Sigmoid colon (tissue), 7 donors: ENCODE measurements at places on chromosomes 2 and 18. TPM values are rescaled to one million over a fixed set of nuclear protein-coding genes. Genes with fewer than 3 reads are reported as not detected.
A peak's percentile ranks its signal among the peaks of the same experiment; 100 is the strongest.

DNA sequence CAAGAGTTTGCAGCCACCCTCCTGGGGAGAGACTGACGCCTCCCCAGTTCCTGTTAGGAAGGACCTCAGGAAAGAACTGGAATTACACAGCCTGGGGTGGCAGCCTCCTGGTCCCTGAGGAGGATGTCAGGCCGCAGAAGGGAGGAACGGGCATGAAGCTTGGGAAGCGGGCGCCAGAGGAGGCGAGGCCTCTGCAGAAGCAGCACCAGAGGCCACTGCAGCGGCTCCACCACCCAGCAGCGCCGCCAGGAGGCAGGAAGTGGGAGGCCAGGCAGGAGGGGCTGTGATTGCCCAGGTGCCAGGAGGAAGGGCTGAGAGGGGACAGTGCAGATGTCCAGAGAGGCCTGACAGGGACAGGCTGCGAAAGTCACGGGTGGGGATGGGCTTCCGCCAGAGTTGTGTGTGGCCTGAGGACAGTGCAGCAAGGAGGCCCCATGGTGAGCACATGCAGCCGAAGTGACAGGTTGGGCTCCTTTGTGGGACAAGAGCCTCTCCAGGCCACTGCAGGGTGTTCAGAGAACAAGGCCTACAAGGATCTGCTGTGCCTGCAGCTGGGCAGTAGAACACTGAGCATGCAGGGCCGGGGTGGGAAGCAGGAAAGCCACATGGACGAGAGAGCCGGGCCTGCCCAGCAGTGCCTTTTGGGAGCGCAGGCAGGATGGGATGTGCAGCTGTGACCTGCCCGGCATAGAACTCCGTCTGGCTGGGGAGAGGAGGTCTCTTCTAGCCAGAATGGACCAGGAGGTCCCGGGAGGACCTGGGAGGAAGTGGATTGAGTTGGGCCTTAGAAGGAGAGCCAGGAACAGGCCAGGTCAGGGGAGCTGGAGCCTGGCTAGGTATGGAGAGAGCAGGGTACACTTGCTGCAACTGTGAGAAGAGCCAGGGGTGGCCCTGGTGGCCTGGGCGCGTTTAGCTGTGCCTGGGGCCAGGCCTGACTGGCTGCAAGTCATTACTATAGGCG, 39.1 kb upstream of the ALPP start:
- H3K4me1 ChIP-seq: no peaks in the 10 kb centered on the region
- no peaks in the 10 kb centered on the region for H3K36me3 ChIP-seq
- peak; percentile 56 for DNase-seq
- no peaks in the 10 kb centered on the region for H3K27me3 ChIP-seq

DNA sequence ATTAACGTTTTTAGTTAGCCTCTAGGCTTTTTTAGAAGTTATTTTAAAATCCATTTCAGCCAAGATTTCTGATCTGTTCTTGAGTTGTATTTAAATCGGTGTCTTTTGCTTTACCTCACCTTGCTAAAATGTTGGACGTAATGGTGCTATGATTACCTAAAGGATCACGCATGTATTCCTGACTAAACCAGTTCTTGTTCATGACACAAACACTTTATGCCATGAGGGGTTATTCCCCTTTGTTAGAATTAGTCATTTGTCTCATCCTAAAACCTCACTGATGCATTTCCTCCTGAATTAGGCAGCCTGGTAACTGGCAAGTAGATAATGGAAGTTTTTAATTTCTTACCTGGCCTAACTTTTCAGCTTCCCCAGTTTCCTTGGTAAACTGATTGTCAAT, 185.4 kb upstream of the TANK start:
- no peak for DNase-seq
- H3K27me3 ChIP-seq: no peaks in the 10 kb centered on the region
- H3K36me3 ChIP-seq: no peaks in the 10 kb centered on the region
- H3K4me3 ChIP-seq: no peak overlapping the region
- no peak overlapping the region for H3K27ac ChIP-seq
- H3K4me1 ChIP-seq: peaks cover 7% of the 10 kb centered on the region

- H3K4me1 ChIP-seq: no peaks in the 10 kb centered on the region
- H3K4me3 ChIP-seq: no peak overlapping the region
- H3K36me3 ChIP-seq: no peaks in the 10 kb centered on the region
- H3K27me3 ChIP-seq: no peaks in the 10 kb centered on the region
- no peak overlapping the region for H3K27ac ChIP-seq
- no peak for DNase-seq
These were observed 72.0 kb downstream of the DOCK10 start for GRCh38 chr2:224970311-224970710.

- peaks cover 16% of the 10 kb centered on the region for H3K4me1 ChIP-seq
- H3K4me3 ChIP-seq: peak overlapping the region; percentile 32
- H3K27me3 ChIP-seq: no peaks in the 10 kb centered on the region
- no peaks in the 10 kb centered on the region for H3K36me3 ChIP-seq
- peak overlapping the region; percentile 60 for H3K27ac ChIP-seq
- DNase-seq: peak; percentile 92
These were observed 38.3 kb upstream of the IL1R1 start for GRCh38 chr2:102103992-102104871.

DNA sequence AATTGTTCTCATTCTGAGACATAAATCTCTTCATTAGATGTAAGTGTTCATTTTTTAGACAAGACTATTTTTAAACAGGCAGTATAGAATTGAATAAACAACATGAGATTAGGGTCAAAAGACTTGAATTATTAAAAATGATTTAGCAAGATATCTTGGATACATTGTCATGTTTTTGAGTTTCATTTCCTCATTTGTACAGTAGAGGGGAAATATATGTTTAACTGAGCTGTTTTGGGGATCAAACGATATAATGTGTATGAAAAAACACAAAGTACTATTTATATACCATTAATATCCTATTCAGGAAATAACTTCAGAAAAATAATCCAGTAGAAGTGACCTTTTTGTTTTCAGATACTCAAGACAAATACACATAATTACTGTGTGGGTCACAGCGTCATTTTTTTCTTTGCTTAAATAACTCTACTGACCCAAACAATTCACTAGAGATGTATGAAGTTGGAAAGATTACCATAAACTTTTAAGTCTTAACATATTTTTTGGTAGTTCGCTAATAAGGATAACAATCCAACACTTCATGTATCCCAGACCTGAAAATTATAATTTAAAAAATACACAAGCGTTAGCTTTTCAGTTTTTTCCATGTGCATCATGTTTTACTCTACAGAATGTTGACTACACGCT, 896 bp upstream of the ASXL3 start:
- H3K4me1 ChIP-seq: peaks cover 7% of the 10 kb centered on the region
- no peak for DNase-seq
- H3K36me3 ChIP-seq: no peaks in the 10 kb centered on the region
- H3K27me3 ChIP-seq: no peaks in the 10 kb centered on the region
- H3K27ac ChIP-seq: peak overlapping the region; percentile 91

DNA sequence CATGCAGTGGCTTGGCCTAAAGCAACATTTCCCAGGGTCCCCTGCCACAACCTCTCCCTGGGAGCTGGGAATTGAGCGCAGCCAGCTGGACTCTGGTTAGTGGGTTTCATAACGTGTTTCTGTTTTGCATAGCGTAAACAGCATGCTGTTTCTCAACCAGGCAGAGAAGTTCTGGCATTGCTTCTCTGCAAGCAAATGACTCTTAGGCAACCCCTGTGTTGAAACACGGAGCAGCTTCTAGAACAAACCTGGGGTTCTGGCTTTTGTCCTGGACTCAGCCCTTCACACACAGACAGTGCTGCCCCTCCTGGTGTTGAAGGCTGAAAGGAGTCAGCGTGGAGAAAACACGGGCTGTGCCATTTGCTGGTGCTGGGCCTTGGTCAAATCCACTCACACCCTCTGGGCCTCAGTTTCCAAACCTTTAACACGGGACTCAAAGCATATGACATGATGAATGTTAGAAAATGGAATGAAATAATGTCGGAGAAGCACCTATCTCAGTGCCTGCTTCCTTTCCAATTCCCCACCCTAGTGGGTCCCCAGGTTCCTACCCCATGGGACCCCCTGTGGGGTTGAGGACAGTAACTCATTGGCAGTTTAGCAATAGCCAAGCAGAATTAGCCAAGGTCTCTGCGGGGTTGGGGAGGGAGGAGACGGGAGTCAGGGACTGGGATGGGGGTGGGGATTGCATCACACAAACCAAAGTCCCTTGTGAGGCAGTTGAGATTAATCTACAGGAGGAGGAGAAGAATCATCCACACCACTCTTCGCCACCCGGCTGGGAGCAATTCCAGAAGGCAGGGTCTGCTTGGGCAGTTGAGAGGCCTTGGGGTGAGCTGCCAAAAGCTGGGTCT, 30.2 kb upstream of the IL1R2 start:
- H3K4me3 ChIP-seq: no peak overlapping the region
- no peaks in the 10 kb centered on the region for H3K36me3 ChIP-seq
- peak; percentile 97 for DNase-seq
- peaks cover 23% of the 10 kb centered on the region for H3K4me1 ChIP-seq
- H3K27me3 ChIP-seq: no peaks in the 10 kb centered on the region

- H3K4me3 ChIP-seq: no peak overlapping the region
- no peaks in the 10 kb centered on the region for H3K36me3 ChIP-seq
- H3K27ac ChIP-seq: no peak overlapping the region
- peaks cover 65% of the 10 kb centered on the region for H3K4me1 ChIP-seq
- DNase-seq: no peak
These were observed 172.9 kb downstream of the FAM210A start for GRCh38 chr18:13553449-13553848.

DNA sequence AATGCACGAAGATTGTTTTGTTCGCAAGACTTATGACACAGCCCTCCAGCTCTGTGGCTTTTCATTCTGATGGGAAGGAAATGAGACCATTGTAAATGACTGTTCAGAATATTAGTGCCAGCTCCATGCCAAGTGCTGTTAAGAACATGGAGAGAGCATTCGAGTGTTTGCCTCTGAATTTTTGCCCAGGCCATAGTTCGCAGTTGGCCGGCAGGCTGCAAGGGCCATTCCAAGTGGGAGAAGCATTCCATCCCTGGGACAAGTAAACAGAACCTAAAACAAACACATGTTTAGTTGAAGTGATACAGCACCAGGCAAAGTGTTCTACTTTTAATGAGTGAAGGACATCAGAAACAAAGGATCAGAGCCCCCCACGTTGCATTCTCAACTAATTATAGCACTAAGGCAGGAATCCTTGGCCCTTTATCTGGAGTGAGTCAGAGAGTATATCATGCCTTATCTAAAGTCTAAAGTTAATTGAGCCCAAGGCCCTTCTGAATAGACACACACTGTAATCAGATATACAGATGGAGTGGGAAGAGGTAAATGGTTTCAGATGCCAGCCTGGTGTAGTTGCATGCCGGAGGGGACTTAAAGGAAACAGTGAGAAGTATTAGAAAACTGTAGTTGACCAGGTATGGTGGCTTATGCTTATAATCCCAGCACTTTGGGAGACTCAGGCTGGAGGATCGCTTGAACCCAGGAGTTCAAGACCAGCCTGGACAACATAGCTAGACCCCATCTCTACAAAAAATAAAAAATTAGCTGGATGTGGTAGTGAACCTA, 53.3 kb downstream of the NEDD4L start:
- no peak overlapping the region for H3K4me3 ChIP-seq
- no peak for DNase-seq
- H3K36me3 ChIP-seq: no peaks in the 10 kb centered on the region
- H3K27ac ChIP-seq: no peak overlapping the region
- H3K27me3 ChIP-seq: no peaks in the 10 kb centered on the region

GRCh38 chr18:76422838-76423237, 72.2 kb downstream of the ZNF516 start:
- no peak overlapping the region for H3K27ac ChIP-seq
- H3K27me3 ChIP-seq: no peaks in the 10 kb centered on the region
- no peak for DNase-seq
- no peak overlapping the region for H3K4me3 ChIP-seq
- H3K4me1 ChIP-seq: no peaks in the 10 kb centered on the region

GRCh38 chr2:36459725-36460137, 104.2 kb downstream of the CRIM1 start:
- peaks cover 69% of the 10 kb centered on the region for H3K4me1 ChIP-seq
- peak overlapping the region; percentile 69 for H3K27ac ChIP-seq
- H3K4me3 ChIP-seq: no peak overlapping the region

DNA sequence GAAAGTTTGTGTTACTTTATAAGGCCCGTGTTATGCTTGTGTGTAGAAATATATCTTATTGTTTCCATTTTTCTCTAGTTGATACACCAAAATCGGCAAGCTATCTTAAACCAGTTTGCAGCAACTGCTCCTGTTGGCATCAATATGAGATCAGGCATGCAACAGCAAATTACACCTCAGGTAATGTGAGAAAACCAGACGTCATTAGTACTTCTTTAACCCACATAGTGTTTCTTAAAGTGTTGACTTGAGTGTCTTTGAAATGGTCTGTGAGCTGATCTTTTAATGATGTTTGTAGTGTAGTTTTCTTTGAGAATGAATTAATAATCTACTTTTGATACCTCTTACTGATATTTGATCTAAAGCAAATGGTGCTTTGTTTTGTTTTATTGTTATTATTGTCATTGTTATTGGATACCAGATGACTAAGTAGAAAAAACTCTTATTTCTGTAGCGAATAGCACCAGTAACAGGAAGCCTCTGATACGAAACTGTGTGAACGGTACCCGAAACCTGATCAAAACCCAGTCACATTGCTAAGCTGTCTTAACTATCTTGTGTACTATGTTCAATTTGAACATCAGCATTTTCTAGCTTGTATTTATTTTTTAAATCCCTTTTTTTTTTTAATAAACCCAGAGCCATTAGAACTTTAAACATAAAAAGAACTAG, 53.7 kb downstream of the PTRHD1 start:
- no peak for DNase-seq
- peaks cover 40% of the 10 kb centered on the region for H3K36me3 ChIP-seq
- no peaks in the 10 kb centered on the region for H3K4me1 ChIP-seq
- no peak overlapping the region for H3K27ac ChIP-seq
- H3K4me3 ChIP-seq: no peak overlapping the region

DNA sequence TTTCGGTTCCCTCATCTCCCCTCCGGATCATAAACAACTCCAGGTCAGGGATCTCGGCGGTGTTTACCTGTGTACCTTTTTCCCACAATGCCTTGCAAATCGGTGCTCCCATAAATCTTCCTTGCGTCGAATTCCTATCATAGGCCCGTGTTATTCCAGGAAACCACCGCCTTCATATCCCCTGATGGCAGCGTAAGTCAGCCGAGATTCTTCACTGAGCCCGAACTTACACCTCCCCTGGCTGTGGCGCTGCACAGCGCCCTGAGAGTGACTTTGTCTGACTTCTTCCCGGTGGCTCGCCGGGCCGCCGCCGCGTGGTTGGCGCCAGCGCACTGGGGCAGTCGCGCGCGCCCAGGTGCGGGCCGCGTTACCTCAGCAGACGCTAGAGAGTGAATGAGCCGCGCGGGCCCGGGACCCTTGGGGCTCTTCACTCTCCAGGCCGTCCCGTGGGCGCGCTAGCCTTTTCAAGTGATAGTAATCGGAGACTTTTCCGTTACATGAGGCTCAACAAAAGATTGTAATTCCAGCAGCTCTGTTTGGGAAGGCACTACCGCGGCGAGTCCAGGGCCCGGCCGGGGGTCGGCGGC, 101.6 kb downstream of the SPTBN1 start:
- H3K4me1 ChIP-seq: peaks cover 36% of the 10 kb centered on the region
- H3K36me3 ChIP-seq: no peaks in the 10 kb centered on the region
- peak; percentile 73 for DNase-seq
- H3K4me3 ChIP-seq: peak overlapping the region; percentile 53

- no peaks in the 10 kb centered on the region for H3K27me3 ChIP-seq
- DNase-seq: no peak
- H3K4me3 ChIP-seq: no peak overlapping the region
- H3K4me1 ChIP-seq: no peaks in the 10 kb centered on the region
- H3K27ac ChIP-seq: no peak overlapping the region
These were observed 34.4 kb downstream of the PLEKHA3 start for GRCh38 chr2:178514664-178515063.

PNPT1 gene
- polyA plus RNA-seq: 5.1 TPM

MARCHF4 gene
- polyA plus RNA-seq: not detected

ATP5F1A gene
- 768 TPM for polyA plus RNA-seq

GALNT13 gene
- 0.25 TPM for polyA plus RNA-seq

UGT1A3 gene
- polyA plus RNA-seq: 0.36 TPM
